CD14-positive monocyte (primary cell): ENCODE measurements at places on chromosomes 13 and 19. TPM values are rescaled to one million over a fixed set of nuclear protein-coding genes. Genes with fewer than 3 reads are reported as not detected.

SEMA6B gene
- polyA plus RNA-seq, result 0.12 TPM

NAPSA gene
- polyA plus RNA-seq, result 1.3 and 1.4 TPM in 2 replicates

SLC44A2 gene
- polyA plus RNA-seq, result 43.5 TPM

IGFL2 gene
- polyA plus RNA-seq, result not detected in 2 replicates

NALCN gene
- not detected for polyA plus RNA-seq

SLC10A2 gene
- polyA plus RNA-seq, result not detected

ZNF611 gene
- 2.3 and 5.5 TPM in 2 replicates for polyA plus RNA-seq

CASP14 gene
- polyA plus RNA-seq, result not detected

PSG2 gene
- polyA plus RNA-seq, result not detected in 2 replicates

GRIK5 gene
- polyA plus RNA-seq, result 0.12 TPM

GSX1 gene
- not detected in 2 replicates for polyA plus RNA-seq

ZNF486 gene
- polyA plus RNA-seq, result 0.72 TPM

HIPK4 gene
- polyA plus RNA-seq, result 0.09 and 0.14 TPM in 2 replicates

CEACAM8 gene
- polyA plus RNA-seq, result not detected in 2 replicates

BEST2 gene
- polyA plus RNA-seq, result not detected

GAPDHS gene
- not detected for polyA plus RNA-seq

ZNF320 gene
- 2.4 and 3.4 TPM in 2 replicates for polyA plus RNA-seq

C13orf42 gene
- polyA plus RNA-seq, result not detected in 2 replicates

MBNL2 gene
- 3.8 and 8.5 TPM in 2 replicates for polyA plus RNA-seq

PGLYRP2 gene
- polyA plus RNA-seq, result 0.15 TPM

KIR3DL2 gene
- not detected for polyA plus RNA-seq

GGN gene
- polyA plus RNA-seq, result 0.12 TPM

EBI3 gene
- polyA plus RNA-seq, result not detected

ZNF468 gene
- polyA plus RNA-seq, result 16.1 TPM

SELENOV gene
- polyA plus RNA-seq, result not detected in 2 replicates

TNFSF13B gene
- polyA plus RNA-seq, result 117 and 167 TPM in 2 replicates

VSIG10L gene
- 1.2 and 2.3 TPM in 2 replicates for polyA plus RNA-seq

NPAS1 gene
- polyA plus RNA-seq, result not detected in 2 replicates

CCDC8 gene
- not detected for polyA plus RNA-seq

PAK4 gene
- polyA plus RNA-seq, result 1.3 TPM

CEACAM21 gene
- polyA plus RNA-seq, result 2.1 and 3.4 TPM in 2 replicates

WDR88 gene
- polyA plus RNA-seq, result not detected

SHKBP1 gene
- polyA plus RNA-seq, result 284 TPM

KCTD4 gene
- polyA plus RNA-seq, result not detected

PRR12 gene
- 3.3 and 4.7 TPM in 2 replicates for polyA plus RNA-seq

GIPC1 gene
- polyA plus RNA-seq, result 4.0 and 7.9 TPM in 2 replicates

SLAIN1 gene
- 0.75 TPM for polyA plus RNA-seq

OR7E24 gene
- not detected for polyA plus RNA-seq

ZNF649 gene
- polyA plus RNA-seq, result 4.8 TPM

GNG7 gene
- polyA plus RNA-seq, result 1.2 and 1.3 TPM in 2 replicates

PRODH2 gene
- polyA plus RNA-seq, result not detected

CAB39L gene
- 0.79 and 1.9 TPM in 2 replicates for polyA plus RNA-seq

PPM1N gene
- polyA plus RNA-seq, result 3.4 and 4.3 TPM in 2 replicates

ESD gene
- polyA plus RNA-seq, result 139 TPM

NCR1 gene
- polyA plus RNA-seq, result not detected

KLK10 gene
- not detected for polyA plus RNA-seq

CEACAM20 gene
- polyA plus RNA-seq, result not detected in 2 replicates

SIGLEC5 gene
- polyA plus RNA-seq, result 10.2 TPM

CYP4F11 gene
- not detected for polyA plus RNA-seq

TUBB4A gene
- not detected for polyA plus RNA-seq
